NCI-H1417 (cell line): ENCODE measurements at places on chromosomes 2 and 18.

DNA sequence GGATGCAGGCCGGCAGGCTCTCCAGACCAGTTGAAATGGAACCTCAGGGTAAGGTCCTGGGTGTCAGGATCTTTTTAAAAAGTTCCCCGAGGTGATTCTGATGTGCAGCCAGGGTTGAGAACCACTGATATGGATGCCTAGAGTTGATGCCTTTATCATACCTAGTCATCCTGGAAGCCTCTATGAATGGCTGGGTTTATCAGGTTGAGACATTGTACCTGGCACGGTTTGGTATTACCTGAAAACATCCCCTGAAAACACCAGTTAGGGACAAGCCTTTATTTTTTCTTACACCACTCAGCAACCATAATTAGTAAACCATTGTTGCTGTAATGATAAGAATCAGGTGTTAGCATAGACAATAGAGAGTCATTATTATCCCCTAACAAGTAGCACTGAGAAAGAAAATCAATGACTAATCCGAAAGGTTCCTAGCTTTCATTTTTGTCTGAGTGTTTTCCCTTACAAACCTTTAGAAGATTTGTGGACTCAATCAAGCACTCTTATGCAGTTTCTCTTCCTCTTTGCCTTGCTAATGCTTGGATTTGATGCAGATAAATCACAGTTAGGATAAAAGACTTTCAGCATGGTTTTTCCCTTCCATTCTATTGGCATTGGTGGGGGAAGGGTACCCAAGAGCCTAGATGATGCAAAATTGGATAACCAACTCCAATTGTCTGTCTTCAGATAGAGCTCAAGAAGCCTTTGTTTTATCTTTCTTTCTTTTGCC lies 116.5 kb upstream of the LYPD6 start:
- DNase-seq = no peak

GRCh38 chr2:236612737-236613136 lies 43.1 kb downstream of the ACKR3 start:
- no peak for DNase-seq

DNA sequence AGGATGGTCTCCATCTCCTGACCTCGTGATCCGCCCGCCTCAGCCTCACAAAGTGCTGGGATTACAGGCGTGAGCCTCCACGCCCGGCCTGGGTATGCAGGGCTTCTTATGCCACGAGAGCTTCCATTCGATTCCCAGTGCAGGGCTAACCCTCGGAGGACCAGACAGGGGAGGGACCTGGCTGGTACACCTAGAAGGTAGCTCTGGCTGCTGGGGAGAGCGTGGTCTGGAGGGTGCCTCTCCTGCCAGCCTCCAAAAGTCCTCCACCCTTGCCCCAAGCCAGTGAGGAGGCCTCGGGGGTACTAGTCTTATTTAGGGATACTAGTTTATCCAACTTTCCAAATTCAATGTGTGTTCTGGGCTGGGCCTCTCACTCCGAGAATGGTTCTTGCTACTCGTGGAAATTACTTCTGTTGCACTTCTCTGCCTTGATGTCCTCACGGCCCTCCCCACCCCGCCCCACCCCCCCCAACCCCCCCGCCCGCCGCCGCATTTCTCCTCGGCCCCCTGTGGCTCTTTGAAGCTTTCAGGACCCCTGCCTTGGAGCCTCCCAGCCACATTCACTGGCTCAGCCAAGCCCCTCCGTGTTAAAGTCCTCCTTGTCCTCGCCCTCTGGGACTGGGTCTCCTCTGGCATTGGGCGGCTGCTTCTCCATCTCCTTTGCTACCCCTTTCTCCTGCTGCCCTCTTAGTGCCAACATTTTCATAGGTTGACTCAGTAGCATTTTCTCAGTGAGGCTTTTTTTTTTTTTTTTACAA lies 143.0 kb upstream of the EPAS1 start:
- no peak for DNase-seq

DNA sequence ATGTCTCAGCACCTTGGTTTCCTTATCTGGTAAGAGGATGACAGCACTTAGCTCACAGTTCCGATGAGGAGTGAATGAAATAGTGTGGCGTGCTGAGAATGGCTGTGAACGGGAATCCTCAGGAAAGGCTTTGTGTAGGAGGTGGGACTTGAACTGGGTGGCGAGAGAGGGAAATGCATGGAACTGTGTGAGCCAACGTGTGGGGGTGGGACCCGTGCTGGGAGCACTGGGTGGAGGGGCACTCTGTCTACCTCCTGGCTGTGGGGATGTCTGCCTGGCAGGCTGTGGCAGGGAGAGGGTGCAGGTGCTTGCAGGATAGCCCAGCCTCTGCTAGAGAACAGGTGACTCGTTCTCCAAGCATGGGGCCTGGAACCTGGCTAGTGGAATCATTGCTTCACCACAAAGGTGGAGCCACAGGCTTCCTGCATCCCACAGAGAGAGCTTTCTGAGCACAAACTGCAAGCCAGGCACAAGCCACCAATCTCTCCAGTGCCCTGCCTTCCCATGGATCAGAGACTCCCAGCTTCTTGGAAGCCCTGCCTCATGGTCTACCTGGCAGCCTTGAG lies 145.2 kb downstream of the CELF4 start:
- DNase-seq = no peak

DNA sequence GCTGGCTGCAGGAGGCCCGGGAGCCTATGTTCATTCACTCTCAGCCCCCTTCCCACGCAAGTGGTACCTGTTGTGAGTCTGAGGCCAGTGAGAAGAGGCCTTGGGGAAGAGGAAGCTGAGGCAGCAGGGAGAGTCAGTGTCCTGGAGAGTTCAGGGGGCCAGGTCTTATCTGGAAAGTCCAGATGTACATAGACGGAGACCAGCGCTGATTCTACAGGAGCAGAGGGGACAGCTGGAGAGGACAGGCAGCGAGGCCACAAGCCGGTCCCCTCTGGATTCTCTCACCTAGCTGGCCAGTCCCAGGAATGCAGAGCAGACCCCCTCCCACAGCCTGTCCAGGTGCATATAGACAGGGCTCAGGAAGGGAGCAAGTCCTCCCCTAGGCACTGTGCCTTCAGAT lies 29.1 kb upstream of the SELENOI start:
- DNase-seq = no peak
